Esophagus squamous epithelium (tissue), 5 donors: ENCODE measurements at places on chromosomes 1 and 21.
A peak's percentile ranks its signal among the peaks of the same experiment; 100 is the strongest.

GRCh38 chr21:14987370-14988170, 77.2 kb downstream of the NRIP1 start:
- no peak overlapping the region for H3K27ac ChIP-seq
- H3K4me3 ChIP-seq: no peak overlapping the region
- no peaks in the 10 kb centered on the region for H3K36me3 ChIP-seq
- DNase-seq: no peak

- no peak overlapping the region for H3K4me3 ChIP-seq
- H3K27ac ChIP-seq: no peak overlapping the region
- peaks cover 6% of the 10 kb centered on the region for H3K36me3 ChIP-seq
These were observed 87.3 kb downstream of the USP24 start for GRCh38 chr1:55127827-55128343.

DNA sequence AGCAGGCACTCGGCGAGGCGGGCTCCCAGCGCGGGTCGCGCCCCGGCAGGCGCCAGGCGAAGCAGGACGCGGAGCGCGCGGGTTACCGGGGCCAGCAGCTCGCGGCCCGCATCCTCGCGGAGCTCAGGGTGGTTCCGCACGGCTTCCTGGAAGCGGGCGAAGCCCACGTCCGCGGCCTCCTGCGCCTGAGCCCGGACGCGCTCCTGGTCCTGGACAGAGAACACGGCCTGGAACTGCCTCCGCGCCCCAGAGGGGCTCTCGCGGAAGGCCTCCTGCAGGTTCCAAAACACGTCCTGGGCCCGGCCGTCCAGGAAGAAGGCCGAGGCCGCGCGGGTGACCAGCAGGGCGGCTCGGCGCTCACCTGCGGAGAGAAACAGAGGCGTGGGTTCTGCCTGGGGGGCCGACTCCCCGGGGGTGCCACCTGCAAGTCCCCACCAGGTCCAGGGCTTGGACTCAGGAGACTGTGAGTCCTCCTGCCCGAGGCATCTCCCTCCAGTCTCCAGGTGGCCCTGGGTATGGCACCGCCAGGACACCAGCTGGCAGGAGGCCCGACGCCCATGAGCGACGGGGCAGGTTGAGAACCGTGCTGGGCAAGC, 11.4 kb downstream of the TTC34 start:
- H3K36me3 ChIP-seq: no peaks in the 10 kb centered on the region
- no peak overlapping the region for H3K27ac ChIP-seq
- no peak for DNase-seq
- no peaks in the 10 kb centered on the region for H3K4me1 ChIP-seq

DNA sequence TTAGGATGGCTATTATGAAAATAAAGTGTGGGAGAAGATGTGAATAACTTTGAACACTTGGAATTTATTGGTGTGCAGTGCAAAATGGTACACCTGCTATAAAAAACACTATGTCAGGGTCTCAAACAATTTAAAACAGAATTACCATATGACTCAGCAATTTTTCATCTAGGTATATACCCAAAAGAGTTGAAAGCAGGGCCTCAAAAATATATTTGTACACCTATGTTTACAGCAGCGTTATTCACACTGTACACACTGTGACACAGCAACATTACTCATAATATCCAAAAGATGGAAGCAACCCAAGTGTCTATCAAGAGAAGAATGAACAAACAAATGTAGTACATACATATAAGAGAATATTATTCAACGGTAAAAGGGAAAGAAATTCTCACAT, 75.8 kb downstream of the SPATA6 start:
- no peak overlapping the region for H3K27ac ChIP-seq
- H3K4me3 ChIP-seq: no peak overlapping the region
- H3K4me1 ChIP-seq: no peaks in the 10 kb centered on the region
- no peak for DNase-seq

DNA sequence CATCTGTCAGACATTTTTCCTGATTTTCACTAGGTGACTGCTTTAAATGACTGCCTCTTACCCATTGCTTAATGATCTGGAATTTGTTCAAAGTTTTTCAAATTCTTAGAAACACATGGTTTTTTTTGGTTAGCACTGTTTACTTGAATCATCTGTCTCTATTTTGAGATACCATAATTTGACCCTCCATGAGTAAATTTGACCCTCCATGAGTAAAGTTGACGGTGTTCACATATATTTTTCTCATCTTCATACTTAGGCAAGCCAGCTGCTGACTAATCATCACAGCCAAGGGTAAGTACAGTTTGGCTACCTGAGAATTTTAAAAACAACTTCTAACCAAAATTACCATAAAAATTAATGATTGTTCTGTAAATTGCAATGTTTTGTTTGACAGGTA, 586.5 kb downstream of the PTBP2 start:
- H3K27me3 ChIP-seq: no peaks in the 10 kb centered on the region
- no peak for DNase-seq
- peaks cover 9% of the 10 kb centered on the region for H3K4me1 ChIP-seq
- no peak overlapping the region for H3K27ac ChIP-seq

DNA sequence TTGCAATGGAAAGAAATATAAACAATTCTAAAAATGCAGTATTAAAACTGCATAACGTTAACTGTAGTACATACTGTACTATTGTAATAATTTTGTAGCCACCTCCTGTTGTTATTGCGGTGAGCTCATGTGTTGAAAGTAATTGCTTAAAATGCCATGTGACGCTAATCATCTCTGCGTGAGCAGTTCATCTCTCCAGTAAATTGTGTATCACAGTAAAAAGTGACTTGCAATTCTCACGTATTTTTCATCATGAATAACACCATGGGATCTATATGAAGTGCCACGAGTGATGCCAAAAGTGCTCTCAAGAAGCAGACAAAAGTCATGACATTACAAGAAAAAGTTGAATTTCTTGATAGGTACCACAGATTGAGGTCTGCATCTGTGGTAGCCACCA, 82.4 kb upstream of the CYYR1 start:
- no peak overlapping the region for H3K27ac ChIP-seq
- no peaks in the 10 kb centered on the region for H3K36me3 ChIP-seq
- no peaks in the 10 kb centered on the region for H3K27me3 ChIP-seq
- H3K4me3 ChIP-seq: no peak overlapping the region
- H3K4me1 ChIP-seq: no peaks in the 10 kb centered on the region
- DNase-seq: no peak

GRCh38 chr21:32364796-32365195, 28.0 kb downstream of the URB1 start:
- DNase-seq: no peak
- H3K4me1 ChIP-seq: peaks cover 4% of the 10 kb centered on the region
- peak overlapping the region; percentile 83 for H3K27ac ChIP-seq
- H3K4me3 ChIP-seq: no peak overlapping the region
- H3K36me3 ChIP-seq: peaks cover 30% of the 10 kb centered on the region

- H3K27ac ChIP-seq: no peak overlapping the region
- H3K4me1 ChIP-seq: no peaks in the 10 kb centered on the region
- no peak for DNase-seq
- peaks cover 5% of the 10 kb centered on the region for H3K27me3 ChIP-seq
- H3K36me3 ChIP-seq: no peaks in the 10 kb centered on the region
- H3K4me3 ChIP-seq: no peak overlapping the region
These were observed 41.5 kb downstream of the KRTAP10-1 start for GRCh38 chr21:44498280-44499210.

- peaks cover 85% of the 10 kb centered on the region for H3K36me3 ChIP-seq
- no peaks in the 10 kb centered on the region for H3K27me3 ChIP-seq
- DNase-seq: no peak
- H3K27ac ChIP-seq: no peak overlapping the region
- H3K4me3 ChIP-seq: no peak overlapping the region
These were observed 6.1 kb downstream of the ZNF692 start for GRCh38 chr1:248852481-248853405.

DNA sequence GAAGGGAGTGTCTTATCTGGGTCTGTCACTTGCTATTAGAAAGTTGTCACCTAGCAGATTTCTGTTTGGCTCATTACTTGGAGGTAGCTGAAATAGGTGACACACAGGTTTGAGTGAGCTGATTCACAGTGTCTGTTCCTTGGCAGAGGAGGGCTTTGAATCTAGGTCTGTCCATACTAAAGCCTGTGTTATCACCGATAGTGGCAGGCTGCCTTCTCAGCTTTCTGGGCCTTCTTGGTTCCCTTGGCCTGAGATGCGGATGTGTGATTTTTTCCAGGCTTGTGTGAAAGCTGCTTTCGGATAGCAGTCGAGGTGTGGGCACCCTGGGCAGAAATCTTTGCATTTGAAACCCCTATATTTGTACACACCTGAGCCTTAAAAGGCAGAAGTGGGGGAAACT, 73.9 kb downstream of the ACTL8 start:
- no peak overlapping the region for H3K27ac ChIP-seq
- H3K36me3 ChIP-seq: no peaks in the 10 kb centered on the region
- no peaks in the 10 kb centered on the region for H3K4me1 ChIP-seq
- H3K4me3 ChIP-seq: no peak overlapping the region
- no peaks in the 10 kb centered on the region for H3K27me3 ChIP-seq
- DNase-seq: no peak

GRCh38 chr1:56450004-56450666, 129.2 kb downstream of the PLPP3 start:
- peaks cover 23% of the 10 kb centered on the region for H3K4me1 ChIP-seq
- H3K27ac ChIP-seq: peak overlapping the region; percentile 11
- H3K36me3 ChIP-seq: no peaks in the 10 kb centered on the region
- H3K27me3 ChIP-seq: no peaks in the 10 kb centered on the region
- no peak for DNase-seq
- no peak overlapping the region for H3K4me3 ChIP-seq

DNA sequence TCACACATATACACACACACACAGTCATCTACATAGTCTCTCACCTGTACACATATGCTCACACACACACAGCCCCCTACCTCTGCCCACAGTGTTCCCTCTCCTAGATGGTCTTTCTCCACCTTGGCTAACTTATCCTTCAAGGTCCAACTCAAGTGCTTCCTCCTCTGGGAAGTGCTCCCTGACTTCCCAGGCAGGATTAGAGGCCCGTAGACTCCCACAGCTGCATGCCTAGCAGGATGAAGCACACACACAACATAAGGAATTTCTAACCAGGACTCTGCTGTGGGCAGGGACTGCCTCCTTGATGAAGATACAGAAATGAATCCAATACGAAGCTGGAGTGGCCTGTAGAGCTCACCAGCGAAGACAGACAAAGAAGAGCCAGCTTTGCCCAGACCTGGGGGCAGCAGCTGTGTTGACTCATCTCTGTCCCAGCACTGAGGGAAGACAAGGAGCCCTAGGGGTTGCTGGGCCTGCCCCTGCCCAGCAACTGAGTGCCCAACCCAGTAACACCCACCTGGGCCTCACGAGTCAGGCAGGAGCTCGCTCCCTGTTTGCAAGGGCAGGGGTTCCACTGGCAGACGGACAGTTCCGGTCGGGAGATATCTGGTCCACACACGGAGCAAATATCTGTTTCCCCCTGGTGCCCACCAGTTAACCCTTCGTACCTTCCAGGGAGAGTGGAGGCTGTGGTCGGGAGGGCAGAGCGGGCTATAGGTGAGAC, 100.8 kb downstream of the DMRTB1 start:
- H3K27me3 ChIP-seq: no peaks in the 10 kb centered on the region
- DNase-seq: no peak
- no peaks in the 10 kb centered on the region for H3K4me1 ChIP-seq
- H3K27ac ChIP-seq: no peak overlapping the region
- no peak overlapping the region for H3K4me3 ChIP-seq
- H3K36me3 ChIP-seq: no peaks in the 10 kb centered on the region

GRCh38 chr1:204746838-204747442, 61.4 kb upstream of the LRRN2 start:
- DNase-seq: no peak
- peaks cover 34% of the 10 kb centered on the region for H3K27me3 ChIP-seq

DNA sequence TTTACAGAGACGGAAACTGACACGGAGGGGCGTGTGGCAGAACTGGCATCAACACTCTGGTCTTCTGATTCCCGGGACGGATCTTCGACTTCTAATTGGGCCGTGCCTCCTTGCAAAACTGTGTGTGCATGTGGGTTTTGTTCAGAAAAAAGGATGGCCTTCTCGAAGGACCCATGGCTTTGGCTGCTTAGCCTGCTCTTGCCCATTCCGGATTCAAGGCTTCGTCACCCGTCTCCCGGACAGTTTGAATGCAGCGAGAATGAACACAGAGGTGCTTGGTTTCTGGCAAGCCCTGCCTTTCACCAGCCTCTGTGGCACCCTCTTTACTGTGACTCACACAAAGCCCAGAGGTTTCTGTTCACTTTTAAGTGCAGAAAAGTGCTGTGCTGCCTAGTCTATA, 120.1 kb downstream of the PRDM2 start:
- H3K4me1 ChIP-seq: peaks cover 7% of the 10 kb centered on the region
- H3K27me3 ChIP-seq: no peaks in the 10 kb centered on the region
- H3K4me3 ChIP-seq: no peak overlapping the region
- DNase-seq: no peak
- no peak overlapping the region for H3K27ac ChIP-seq

- no peaks in the 10 kb centered on the region for H3K4me1 ChIP-seq
- no peak overlapping the region for H3K27ac ChIP-seq
- DNase-seq: no peak
- H3K36me3 ChIP-seq: no peaks in the 10 kb centered on the region
- no peak overlapping the region for H3K4me3 ChIP-seq
- no peaks in the 10 kb centered on the region for H3K27me3 ChIP-seq
These were observed 130.1 kb downstream of the TGFB2 start for GRCh38 chr1:218475275-218475674.

DNA sequence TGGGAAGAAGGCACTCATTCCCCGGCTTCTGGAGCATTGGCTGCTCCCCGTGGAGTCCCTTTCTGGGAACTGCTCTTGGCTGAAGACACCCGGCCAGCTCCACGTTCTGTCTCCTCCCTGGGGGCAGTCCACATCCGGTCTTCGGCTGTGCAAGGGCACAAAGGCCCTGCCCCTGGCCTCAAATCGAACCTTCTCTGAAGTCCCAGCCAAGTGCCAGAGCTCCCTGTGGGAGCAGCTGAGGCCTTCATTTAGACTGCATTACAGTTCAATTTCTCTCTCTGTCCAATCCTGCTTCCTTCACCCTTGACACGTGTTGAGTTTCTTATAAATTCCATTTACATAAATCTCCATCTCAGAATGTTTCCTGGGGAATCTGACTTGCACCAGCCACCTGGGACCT, 132.9 kb upstream of the POU3F1 start:
- H3K4me1 ChIP-seq: no peaks in the 10 kb centered on the region
- DNase-seq: no peak
- no peaks in the 10 kb centered on the region for H3K36me3 ChIP-seq

DNA sequence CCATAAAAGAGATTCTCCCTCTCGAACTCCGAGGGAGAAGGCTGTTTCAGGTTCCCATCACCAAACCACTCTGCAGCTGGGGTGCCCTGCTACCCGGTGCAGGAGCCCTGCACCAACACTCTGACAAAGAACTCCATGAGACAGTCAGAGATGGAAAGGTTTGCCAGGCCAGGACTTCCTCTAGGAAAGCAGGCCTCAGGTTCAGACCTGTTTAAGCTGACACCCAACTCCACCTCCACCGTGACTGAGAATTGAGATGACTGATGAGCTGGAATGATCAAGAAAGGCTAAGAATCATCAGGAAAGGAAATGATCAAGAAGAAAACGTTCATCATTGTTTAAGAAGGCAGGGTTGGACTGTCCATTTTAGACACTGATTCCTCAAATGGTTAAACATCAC, 46.2 kb upstream of the KCNE1 start:
- H3K4me1 ChIP-seq: peaks cover 2% of the 10 kb centered on the region
- no peak for DNase-seq
- H3K27ac ChIP-seq: peak overlapping the region; percentile 6
- H3K27me3 ChIP-seq: no peaks in the 10 kb centered on the region
- no peak overlapping the region for H3K4me3 ChIP-seq

GRCh38 chr1:186670297-186671135, 9.7 kb downstream of the PTGS2 start:
- no peaks in the 10 kb centered on the region for H3K27me3 ChIP-seq
- no peaks in the 10 kb centered on the region for H3K4me1 ChIP-seq
- H3K4me3 ChIP-seq: no peak overlapping the region
